ENCODE measurements at places on chromosomes 13 and 19. TPM values are rescaled to one million over a fixed set of nuclear protein-coding genes. Genes with fewer than 3 reads are reported as not detected.
A peak's percentile ranks its signal among the peaks of the same experiment; 100 is the strongest.

- DNase-seq, result no peak
Measured at GRCh38 chr19:30403203-30403985, 31.2 kb downstream of the ZNF536 start.

- no peak for DNase-seq
Measured at GRCh38 chr13:23510979-23511735, 59.1 kb upstream of the TNFRSF19 start.

GRCh38 chr13:41563341-41563983 is 106.1 kb downstream of the RGCC start:
- DNase-seq, result no peak

DNA sequence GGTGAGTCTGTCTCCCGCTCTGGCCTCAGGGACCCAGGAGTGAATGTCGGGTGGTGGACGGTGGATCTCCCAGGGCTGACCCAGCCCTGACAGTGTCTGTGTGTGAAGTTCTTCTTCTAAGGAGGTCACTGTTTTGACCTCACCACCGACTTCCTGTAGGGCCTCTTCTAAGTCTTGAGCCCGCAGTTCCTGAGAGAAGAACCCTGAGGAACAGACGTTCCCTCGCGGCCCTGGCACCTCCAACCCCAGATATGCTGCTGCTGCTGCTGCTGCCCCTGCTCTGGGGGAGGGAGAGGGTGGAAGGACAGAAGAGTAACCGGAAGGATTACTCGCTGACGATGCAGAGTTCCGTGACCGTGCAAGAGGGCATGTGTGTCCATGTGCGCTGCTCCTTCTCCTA is at the start of gene SIGLEC7:
Gene SIGLEC7, plus strand, starts transcription at position 183 of the 400 bp plus-strand sequence. Its CDS starts 69 bp downstream, at position 252.
- DNase-seq, result no peak

- no peak for DNase-seq
Measured at GRCh38 chr13:87280139-87280538, 391.0 kb upstream of the SLITRK5 start.

- DNase-seq, result no peak
Measured at GRCh38 chr19:11576227-11576626, 1.2 kb downstream of the ACP5 start.

GRCh38 chr13:69921156-69921555 is 186.5 kb upstream of the ATXN8OS start:
- no peak for DNase-seq

DNA sequence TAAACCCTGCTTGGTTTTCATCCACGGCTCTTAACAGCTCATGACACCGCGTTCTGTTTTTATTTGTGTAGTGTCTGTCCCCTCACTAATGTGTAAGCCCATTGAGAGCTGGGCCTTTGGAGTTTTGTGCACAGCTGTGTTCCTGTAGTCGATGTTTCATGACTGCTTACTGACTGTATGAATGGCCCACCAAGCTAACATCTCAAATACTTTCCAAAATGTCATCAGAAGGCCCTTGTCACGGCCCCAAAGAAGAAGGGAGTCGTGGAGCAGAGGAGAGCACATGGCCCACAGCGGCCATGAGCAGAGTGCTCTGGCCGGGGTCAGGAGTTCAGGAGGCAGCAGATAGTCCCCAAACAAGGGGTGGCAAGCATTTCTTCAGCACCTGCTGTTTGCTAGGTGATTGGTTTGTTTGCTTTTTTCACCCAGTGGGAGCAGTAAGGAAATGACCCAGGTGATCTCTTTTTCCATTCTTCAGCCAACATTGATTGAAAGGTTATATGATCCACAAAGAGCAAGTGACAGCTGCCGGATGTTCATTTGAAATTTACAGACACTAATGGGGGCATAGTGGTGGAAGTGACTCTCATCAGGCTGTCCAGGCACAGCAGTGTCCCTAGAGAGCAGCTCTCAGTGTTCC is 315.2 kb downstream of the ATP8A2 start:
- no peak for DNase-seq

GRCh38 chr13:88701551-88701950 is 1030.4 kb downstream of the SLITRK5 start:
- no peak for DNase-seq

- DNase-seq, result no peak
Measured at GRCh38 chr13:73714522-73714921, 419.7 kb downstream of the KLF12 start.

- no peak for DNase-seq
Measured at GRCh38 chr13:46587807-46588418, 34.9 kb downstream of the LRCH1 start.

- no peak for DNase-seq
Measured at GRCh38 chr13:38908574-38908973, 82.1 kb downstream of the STOML3 start.

- DNase-seq, result no peak
Measured at GRCh38 chr13:97460004-97460775, 26.2 kb downstream of the RAP2A start.

DNA sequence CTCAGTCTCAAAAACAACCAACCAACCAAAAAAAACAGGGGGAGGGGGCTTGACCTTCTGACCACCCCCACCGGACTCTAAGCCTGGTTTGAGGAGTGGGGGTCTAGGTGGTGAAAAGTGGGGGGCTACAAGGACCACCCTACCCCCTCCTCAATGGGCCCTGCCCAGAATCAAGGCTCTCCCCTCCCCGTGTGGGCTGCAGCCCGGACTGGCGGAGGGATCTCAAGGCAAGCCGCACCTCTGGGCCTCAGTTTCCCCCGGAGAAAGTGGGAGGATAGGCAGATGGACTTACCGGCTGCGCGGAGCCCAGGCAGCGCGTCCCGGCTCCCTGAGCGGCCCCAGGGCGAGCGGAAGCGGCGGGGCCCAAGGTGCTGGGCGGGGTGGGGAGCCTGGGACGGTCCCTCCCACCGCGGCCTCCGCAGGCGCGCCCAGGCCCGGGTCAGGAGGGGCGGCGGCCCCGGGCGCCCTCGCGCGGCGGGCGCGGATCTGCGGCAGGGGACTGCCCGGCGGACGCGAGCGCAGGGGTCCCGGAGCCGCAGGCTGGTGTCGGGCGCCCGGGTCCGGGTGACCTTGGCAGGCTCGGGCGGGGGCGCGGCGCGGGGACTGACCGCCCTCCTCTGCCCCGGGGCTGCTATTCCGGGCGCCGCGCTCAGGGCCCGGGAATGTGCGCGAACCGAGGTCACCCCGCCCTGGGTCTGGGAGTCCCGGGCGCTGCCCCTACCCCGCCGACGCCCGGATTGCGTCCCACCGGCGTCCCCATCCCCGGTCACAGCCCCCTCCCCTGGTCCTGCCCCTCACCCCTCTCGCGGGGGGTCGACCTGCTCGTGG is at the start of gene ADAMTSL5:
Gene ADAMTSL5, minus strand, starts transcription at position 349 of the 828 bp plus-strand sequence. CDS start 2,076 bp downstream, outside the sequence.
- DNase-seq, result peak; percentile 34

DNA sequence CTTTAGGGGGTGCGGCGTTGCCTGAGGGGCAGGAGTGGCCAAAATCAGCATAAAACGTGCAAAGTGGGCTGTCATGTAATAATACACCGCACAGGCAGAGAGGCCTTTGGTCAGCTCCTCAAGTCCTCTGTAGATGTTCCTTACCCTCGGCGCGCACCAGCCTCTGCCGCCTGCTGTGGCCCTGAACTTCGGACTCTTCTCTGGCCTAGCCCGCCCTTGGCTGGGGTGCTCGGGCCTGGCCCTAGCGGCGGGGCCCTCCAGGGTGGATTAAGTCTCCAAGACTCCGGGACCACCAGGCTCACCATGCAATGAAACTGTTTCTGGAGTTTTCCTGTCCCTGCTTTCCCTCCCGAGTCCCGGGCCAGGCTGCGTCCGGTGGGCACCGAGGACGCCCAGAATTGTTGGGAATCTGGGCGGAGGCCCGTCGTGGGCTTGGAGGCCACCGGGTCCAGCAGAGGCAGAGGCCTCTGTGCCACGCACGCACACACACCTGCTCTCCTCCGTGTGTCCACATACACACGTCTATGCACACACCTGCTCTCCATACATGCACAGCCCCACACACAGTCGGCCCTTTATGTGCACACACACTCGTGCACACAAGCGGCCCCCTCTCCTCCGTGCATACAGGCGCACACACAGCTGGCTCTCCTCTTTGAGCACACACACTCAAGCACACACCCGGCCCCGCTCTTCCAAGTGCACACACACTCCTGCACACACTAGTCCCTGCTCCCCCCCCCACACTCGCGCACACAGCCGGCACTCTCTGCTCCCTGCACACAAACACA is 1.5 kb upstream of the TFDP1 start:
- peak; percentile 3 for DNase-seq

PGLYRP1 gene
- total RNA-seq, result not detected

ALG11 gene
- total RNA-seq, result 23.8 TPM

RUBCNL gene
- 0.13 TPM for total RNA-seq

ZNF99 gene
- total RNA-seq, result not detected

CABP5 gene
- not detected for total RNA-seq

ZNF43 gene
- total RNA-seq, result 28.0 TPM

SYNE4 gene
- total RNA-seq, result 1.8 TPM

SLC10A2 gene
- not detected for total RNA-seq

Data from T-helper 17 cell (primary cell).